ENCODE measurements at places on chromosomes 16 and 17.

DNA sequence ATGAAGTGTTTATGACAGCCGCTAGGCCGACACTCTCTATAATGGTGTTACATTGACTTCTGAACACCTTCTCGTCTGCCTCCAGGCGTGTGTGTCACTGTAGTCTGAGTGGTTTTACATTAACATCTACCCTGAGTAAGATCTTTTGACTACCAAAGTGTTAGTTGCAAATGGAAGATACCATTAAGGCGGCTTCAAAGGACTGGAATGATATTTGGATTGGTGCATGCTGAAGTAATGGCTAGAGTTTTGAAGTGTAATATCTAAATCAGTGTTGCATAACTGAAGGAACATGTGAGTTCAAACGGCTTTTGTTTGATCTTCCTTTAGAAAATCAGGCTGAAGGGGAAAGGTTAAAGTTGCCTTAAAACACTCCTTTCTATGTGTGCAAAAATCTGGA is 52.2 kb downstream of the BCAS3 start:
- DNase-seq = no peak

GRCh38 chr16:88900662-88901052 is 34.2 kb upstream of the PABPN1L start:
- DNase-seq = no peak

DNA sequence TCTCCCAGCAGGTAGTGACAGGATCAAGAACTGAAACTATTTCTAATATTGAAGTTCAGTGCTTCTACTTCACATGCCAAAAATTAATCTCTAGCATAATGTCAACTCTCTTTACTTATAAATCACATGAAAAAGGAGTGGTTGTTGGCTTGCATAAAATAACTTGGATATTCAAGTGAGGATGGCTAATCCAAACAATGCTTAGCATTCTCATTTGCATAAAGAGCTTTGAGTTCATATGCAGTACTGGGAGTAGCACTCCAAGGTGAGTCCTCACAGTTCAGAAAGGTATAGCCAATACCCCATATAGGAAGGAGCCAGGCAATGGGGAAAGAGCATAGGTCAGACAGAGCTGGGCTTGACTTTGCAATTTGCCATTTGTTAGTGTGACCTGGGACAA is 149.3 kb downstream of the PCTP start:
- DNase-seq = no peak

DNA sequence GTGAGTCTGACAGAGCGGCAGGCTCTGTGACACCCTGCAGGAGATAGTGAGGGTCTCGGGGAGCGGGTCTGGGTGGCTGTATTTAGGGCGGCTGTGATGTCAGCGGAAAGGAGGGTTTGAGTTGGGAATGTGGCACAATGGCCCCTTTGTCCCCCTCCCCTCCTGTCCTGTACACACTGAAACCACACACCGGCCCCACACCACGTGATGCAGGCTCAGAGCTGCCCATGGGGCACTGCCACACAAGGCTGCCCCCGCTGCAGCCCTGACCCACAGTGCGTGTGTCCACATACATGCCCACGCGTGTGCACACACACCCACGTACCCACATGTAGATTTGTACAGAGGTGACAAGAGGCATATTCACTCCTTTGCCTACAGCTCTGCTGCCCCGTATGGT is 15.3 kb downstream of the SGCA start:
- no peak for DNase-seq

DNA sequence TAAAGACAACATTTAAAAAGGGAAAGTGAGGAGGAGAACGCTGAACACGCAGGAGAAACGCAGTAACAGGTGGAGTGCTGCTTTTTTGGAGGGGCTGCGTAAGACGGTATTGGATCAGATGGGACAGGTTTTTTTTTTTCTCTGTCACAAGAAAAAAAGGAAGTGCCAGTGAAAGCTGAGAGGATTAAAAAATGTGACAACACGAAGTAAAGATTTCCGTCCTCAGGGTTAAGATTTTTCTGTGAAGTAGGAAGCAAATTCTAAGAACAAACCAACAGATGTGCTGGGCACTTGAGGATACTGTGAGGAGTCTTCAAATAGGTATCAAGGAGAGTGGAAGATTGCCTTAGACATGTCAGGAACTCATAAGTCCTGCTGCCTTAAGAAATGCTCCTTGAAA is 5.8 kb upstream of the ABCA9 start:
- no peak for DNase-seq

- no peak for DNase-seq
Measured at GRCh38 chr17:37742762-37743611, 1.9 kb downstream of the HNF1B start.

GRCh38 chr17:28737770-28738679 is 5.8 kb upstream of the TRAF4 start:
- DNase-seq = no peak

Data from fibroblast of gingiva (primary cell).